ENCODE measurements at places on chromosomes 11 and 22. TPM values are rescaled to one million over a fixed set of nuclear protein-coding genes. Genes with fewer than 3 reads are reported as not detected.

HINFP gene
- 10.4 TPM for total RNA-seq

ANO1 gene
- total RNA-seq, result 17.8 TPM

GRM5 gene
- 0.09 TPM for total RNA-seq

DNA sequence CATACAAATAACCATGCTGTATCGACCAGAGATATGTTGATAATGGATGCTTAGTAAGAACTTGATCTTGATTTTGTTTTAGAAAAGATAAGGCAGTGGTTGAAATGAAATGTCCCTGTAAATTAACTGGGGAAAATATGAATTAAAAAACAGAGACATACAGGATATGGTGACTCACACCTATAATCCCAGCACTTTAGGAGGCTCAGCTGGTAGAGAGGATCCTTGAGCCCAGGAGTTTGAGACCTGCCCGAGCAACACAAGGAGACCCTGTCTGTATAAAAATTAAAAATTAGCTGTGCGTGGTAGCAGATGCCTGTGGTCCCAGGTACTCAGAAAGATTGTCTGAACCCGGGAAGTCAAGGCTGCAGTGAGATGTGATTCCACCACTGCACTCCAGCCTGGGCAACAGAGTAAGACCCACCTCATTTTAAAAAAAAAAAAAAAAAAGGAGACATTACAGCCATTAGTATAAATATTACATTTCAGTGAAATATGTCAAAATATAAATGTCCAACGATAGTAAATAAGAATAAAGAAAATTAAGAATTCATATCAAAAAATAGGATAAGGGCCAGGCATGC is 4.6 kb downstream of the PICALM start:
- peaks cover 12% of the 10 kb centered on the region for H3K4me1 ChIP-seq
- peak overlapping the region; percentile 25 for H3K27ac ChIP-seq
- H3K36me3 ChIP-seq, result no peaks in the 10 kb centered on the region
- H3K4me3 ChIP-seq, result peak overlapping the region; percentile 84
- DNase-seq, result no peak

DNA sequence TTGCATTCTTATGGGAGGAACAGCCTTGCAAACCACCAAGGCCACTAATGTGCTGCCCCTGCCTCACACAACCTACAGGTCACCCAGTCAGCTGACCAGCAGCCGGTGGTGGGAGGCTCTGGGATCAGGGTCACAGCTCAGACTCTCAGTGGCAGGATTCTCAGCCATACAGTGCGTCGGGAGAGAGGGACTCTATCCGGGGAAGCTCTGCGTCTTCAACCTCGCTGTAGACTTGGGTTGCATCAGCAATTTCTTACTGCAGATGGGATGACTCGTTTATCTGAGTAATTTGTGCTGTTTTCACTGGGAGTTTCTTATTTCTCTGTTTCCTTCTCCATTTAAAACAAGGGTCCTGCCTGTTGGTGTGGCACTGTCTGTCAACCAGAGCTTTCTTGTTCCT is 257.7 kb downstream of the TBC1D22A start:
- no peak for DNase-seq
- no peak overlapping the region for H3K27ac ChIP-seq
- no peaks in the 10 kb centered on the region for H3K36me3 ChIP-seq
- no peaks in the 10 kb centered on the region for H3K27me3 ChIP-seq
- no peak overlapping the region for H3K4me3 ChIP-seq
- no peaks in the 10 kb centered on the region for H3K4me1 ChIP-seq

DNA sequence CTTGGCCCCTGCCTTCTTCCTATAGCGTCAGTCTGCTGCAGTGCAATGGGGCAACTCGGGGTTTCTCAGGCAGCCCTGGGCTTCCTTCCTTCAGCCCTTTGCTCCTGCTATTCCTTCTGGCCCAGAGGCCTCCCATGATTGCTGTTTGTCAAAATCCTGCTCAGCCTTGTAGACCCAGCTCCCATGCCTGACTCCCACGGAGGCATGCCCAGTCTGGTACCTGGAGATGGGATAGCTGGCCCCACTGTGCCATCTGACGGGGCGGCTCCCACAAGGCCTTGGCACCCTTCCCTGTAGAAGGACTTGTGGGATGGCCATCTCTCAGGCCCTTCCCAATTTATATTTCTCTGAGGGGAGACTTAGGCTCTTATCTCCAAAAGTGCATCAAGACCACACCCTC is 590 bp upstream of the CD6 start:
- H3K4me3 ChIP-seq, result no peak overlapping the region
- no peaks in the 10 kb centered on the region for H3K36me3 ChIP-seq
- no peaks in the 10 kb centered on the region for H3K4me1 ChIP-seq

- no peak for DNase-seq
- peak overlapping the region; percentile 42 for H3K27ac ChIP-seq
- no peaks in the 10 kb centered on the region for H3K27me3 ChIP-seq
- no peak overlapping the region for H3K4me3 ChIP-seq
- H3K4me1 ChIP-seq, result peaks cover 37% of the 10 kb centered on the region
Measured at GRCh38 chr11:32087597-32087996, 3.3 kb upstream of the RCN1 start.

DNA sequence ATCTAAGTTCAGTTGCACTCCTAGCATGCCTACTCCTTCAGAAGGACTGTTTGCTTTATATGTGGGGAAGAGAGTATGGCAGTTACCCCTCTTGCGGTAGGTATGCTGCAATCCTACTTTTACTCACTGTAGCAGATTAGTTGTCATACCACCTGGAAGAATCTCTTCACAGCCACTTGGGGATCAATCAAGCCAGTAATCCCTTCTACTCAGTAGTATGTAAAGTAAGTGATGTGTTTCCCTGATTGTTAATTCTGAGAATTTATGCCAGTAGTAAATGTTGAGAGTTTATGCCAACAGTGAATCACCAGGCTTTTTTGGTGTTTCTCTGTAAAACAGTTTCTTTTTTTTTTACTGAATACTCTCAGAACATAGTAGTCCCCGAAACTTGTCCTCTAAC is 34.4 kb downstream of the PRMT3 start:
- no peak for DNase-seq
- H3K27me3 ChIP-seq, result no peaks in the 10 kb centered on the region
- no peaks in the 10 kb centered on the region for H3K4me1 ChIP-seq
- peaks cover 53% of the 10 kb centered on the region for H3K36me3 ChIP-seq
- no peak overlapping the region for H3K27ac ChIP-seq
- no peak overlapping the region for H3K4me3 ChIP-seq

GRCh38 chr11:13826505-13827278 is 135.8 kb upstream of the SPON1 start:
- no peak overlapping the region for H3K4me3 ChIP-seq
- DNase-seq, result no peak
- H3K36me3 ChIP-seq, result no peaks in the 10 kb centered on the region

GRCh38 chr11:82873919-82874333 is 26.3 kb downstream of the PRCP start:
- no peaks in the 10 kb centered on the region for H3K27me3 ChIP-seq
- no peaks in the 10 kb centered on the region for H3K36me3 ChIP-seq
- no peak overlapping the region for H3K27ac ChIP-seq
- no peak for DNase-seq
- H3K4me3 ChIP-seq, result no peak overlapping the region
- H3K4me1 ChIP-seq, result no peaks in the 10 kb centered on the region

All from heart left ventricle (tissue), 16 donors.